ENCODE measurements at places on chromosomes 13 and 19.

DNA sequence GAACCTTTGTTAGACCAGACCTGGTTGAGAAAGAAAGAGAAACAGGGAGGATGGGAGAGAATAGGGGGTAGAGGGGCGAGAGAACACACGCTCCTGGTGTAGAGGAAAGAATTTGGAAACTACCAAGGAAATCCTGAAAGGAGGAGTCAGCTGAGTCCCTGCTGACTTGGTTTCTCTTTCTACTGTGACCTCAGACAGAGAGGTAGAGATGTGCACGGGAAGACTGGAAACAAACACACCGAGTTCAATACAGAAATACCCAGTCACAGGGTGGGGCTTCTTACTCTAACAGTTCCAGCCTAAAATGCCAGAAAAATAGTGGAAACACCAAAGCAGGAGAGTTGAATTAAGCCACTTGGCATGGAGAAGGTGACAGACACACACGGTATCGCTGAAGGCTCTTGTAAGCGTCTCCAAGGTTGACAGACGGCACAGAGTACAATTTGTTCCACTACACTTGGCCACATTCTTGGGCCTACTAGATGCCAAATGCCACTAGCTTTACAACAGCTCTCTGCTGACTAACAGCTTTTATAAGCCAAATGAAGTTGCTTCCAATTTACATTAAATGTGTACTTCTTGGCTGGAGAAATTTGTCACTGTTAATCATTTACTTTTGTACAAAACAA, 28.1 kb downstream of the LATS2 start:
- no peak for DNase-seq

- no peak for DNase-seq
Measured at GRCh38 chr13:25699056-25699455, 327.3 kb downstream of the ATP8A2 start.

- DNase-seq = peak; percentile 89
Measured at GRCh38 chr19:55598719-55599467, 424 bp downstream of the FIZ1 start.

- no peak for DNase-seq
Measured at GRCh38 chr19:11020423-11020822, 59.6 kb downstream of the SMARCA4 start.

- DNase-seq = no peak
Measured at GRCh38 chr13:70502944-70503343, 394.7 kb upstream of the KLHL1 start.

GRCh38 chr13:83377491-83377890, 504.8 kb downstream of the SLITRK1 start:
- DNase-seq = no peak

- DNase-seq = no peak
Measured at GRCh38 chr13:38538422-38538821, 148.5 kb upstream of the FREM2 start.

DNA sequence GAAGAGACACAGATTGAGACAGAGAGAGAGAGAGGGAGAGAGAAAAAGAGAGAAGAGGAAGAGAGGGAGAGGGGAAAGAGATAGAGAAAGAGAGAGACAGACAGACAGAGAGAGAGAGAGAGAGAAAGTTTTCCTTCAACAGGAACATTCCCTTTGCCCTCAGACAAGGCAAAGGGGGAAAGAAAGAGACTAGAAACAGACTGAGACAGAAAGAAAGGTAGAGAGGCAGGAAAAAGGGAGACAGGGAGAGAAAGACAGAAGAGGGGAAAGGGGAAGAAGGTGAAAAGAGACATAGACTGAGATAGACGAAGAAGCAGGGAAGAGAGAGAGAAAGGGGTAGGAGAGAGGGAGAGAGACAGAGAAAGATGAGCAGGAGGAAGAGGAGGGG, 18.5 kb upstream of the ZNF175 start:
- no peak for DNase-seq

DNA sequence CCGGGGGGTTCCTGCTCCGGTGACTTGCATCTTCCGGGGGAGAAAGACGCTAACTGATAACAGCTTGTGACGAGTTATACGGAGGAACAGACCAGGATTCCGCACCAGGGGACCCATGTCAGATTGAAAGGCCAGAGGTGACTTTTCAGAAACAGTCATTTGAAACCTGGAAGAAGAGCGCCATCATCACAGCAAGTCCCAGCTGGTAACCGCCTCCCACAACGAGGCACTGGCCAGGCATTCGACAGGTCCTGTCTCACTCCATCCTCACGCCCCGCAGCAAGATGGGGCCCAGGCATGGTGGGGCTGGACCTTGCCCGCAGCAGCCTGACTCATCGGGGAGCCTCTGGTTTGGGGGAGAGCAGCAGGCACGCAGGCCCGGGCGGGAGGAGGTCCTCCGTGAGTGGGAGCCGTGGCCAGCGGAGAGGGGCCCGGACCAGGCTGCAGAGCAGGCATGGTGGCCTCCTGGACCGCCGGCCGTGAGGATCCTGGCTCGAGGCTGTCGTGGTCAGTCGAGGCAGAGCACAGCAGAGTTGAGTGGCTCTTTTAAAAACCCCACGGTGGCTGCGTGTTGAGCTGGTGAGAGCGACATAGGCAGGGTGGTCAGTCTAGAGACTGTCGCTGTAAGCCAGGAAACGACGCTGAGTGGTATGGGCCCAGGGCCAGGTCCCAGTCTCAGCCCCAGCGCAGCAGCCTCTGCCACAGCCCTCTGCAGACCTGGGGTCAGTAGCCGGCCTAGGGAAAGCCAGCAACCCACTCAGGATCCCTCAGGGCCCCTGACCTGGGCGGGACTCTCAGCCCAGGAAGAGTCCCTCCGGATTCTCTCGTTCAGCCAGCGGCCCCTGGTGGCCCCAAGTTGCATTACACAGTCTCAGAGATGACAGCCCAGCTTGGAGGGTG, 94.9 kb upstream of the MCF2L start:
- DNase-seq = peak; percentile 78

DNA sequence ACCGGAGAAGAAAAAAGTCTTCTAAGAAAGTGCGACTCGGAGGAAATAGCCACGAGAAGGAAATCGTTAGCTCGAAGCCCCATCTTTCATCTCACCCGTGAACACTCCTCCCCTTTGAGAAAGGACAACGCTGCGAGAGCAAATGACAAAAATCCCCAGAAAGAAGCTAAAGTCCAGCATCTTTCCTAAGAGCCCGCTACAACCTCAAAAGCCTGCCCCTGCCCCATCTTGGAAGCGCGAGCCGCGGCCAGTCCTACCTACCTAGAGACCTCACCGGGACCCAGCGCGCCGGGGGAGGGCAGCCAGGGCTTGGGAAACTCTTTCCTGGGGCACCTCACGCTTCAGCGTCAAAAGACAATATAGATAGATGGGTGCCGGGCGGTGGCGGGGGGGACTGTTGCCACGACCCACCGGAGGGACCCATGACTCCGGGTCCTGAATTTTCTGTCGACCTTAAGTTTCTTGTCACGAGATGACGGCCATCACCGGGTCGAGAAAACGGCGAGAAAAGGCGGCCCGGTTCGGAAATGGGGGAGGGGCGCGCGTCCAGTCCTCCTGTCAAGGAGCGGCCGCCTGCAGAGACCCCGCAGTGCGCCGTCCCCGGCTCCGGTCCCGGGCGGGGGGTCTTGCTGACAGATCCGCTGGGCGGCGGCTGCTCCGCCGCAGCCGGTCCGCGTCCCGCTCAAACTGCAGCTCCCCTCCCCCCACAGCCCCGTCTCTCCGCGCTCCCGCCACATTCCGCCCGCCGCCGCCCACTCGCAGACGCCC, 65.9 kb downstream of the KCNRG start:
- DNase-seq = peak; percentile 17

GRCh38 chr19:15838351-15838750, 22.9 kb upstream of the OR10H1 start:
- DNase-seq = no peak

- DNase-seq = no peak
Measured at GRCh38 chr13:79404361-79404760, 1.7 kb downstream of the RBM26 start.

- DNase-seq = no peak
Measured at GRCh38 chr13:33644581-33645543, 173.1 kb upstream of the RFC3 start.

GRCh38 chr19:33703821-33704220, 82.1 kb downstream of the CHST8 start:
- DNase-seq = no peak

DNA sequence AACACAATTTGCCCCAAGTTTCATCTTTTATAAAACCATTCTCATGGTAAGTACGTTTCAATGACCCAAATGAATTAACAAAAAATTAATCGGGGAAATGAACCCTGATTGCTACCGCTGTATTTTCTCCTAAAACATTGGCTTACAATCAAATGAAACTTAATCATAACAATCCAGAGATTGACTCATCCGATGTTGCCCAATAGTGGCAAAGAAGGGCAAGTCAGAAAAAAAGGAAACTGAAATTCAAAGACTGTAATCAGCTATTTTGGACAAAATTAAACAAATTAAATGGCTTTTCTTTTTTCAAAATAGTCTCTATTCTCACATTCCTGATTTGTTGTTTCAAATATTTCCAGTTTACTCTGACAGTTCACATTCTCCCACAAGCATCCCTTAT, 3.9 kb upstream of the ACOD1 start:
- no peak for DNase-seq

- no peak for DNase-seq
Measured at GRCh38 chr13:28609926-28610325, 49.0 kb upstream of the POMP start.

- no peak for DNase-seq
Measured at GRCh38 chr19:19588546-19588945, 29.9 kb downstream of the PBX4 start.

DNA sequence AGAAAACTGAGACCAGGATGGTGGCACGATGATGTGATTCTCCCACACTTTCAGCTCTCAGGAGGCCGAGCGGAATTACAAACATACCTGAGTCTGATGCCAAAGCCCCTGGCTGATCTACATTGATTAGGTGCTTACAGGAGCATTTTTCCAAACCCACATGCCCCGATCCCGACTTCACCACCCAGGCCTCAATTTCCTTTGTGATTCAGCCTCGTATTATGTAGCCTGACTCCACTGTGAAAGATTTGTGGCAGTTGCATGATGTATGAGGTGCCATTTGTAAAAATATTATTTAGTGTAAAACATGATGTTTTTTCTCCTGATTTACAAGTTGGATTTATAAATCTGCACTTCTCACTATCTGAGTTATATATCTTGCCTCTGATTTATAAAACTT, 118.0 kb downstream of the TSHZ3 start:
- DNase-seq = no peak

DNA sequence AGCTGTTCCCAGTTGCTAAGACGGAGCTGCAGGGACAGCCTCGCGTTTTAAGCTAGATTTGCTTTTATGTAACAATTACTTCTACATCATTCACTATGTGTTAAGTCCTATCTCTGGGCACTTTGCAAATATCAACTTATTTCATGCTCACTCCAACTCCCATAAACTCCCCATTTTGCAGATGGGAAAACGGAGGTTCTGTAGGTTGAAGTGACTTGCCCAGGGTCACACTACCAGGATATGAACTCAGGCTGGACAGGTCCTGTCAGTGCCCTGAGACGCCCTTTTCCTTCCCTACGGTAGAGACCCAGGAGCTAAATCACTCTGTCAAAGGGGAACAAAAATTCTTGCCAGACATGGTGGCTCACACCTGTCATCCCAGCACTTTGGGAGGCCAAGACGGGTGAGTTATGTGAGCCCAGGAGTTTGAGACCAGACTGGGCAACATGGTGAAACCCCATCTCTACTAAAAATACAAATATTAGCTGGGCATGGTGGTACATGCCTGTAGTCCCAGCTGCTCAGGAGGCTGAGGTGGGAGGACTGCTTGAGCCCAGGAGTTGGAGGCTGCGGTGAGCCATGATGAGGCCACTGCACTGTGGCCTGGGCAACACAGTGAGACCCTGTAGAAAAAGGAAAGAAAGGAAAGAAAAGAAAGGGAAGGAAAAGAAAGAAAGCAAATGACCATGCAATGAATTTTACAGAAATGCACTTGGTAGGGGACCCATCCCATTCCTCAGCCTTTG, 14.5 kb upstream of the NFIC start:
- no peak for DNase-seq

GRCh38 chr13:108948251-108948671, 318.9 kb downstream of the MYO16 start:
- DNase-seq = no peak

DNA sequence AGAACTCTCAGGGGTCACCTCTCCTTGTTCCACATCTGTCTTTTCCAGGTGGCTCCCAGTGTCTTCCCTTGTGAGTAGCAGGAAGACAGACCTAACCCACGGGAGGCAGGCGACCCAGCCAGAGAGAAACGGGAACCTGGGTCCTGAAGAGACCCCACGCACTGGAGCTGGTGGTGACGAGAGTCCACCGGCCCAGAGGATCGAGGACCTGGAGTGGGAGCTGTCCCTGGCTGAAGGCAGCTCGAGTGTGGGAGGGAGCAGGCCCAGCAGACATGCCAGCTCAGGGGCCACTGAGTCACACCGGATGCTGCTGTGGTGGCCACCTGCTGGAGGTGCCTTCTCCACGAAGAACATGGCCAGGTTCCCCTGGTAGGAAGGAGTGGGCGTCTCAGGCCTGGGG, 66.5 kb upstream of the ATP12A start:
- DNase-seq = no peak

- DNase-seq = no peak
Measured at GRCh38 chr13:50006426-50007135, 8.7 kb upstream of the KCNRG start.

GRCh38 chr19:50743537-50743936, 20.4 kb downstream of the CLEC11A start:
- no peak for DNase-seq

GRCh38 chr13:25429466-25429865, 57.7 kb downstream of the ATP8A2 start:
- no peak for DNase-seq

GRCh38 chr19:38737921-38738737, 6.1 kb downstream of the CAPN12 start:
- DNase-seq = no peak

- no peak for DNase-seq
Measured at GRCh38 chr13:40432018-40432978, 234.1 kb downstream of the FOXO1 start.

DNA sequence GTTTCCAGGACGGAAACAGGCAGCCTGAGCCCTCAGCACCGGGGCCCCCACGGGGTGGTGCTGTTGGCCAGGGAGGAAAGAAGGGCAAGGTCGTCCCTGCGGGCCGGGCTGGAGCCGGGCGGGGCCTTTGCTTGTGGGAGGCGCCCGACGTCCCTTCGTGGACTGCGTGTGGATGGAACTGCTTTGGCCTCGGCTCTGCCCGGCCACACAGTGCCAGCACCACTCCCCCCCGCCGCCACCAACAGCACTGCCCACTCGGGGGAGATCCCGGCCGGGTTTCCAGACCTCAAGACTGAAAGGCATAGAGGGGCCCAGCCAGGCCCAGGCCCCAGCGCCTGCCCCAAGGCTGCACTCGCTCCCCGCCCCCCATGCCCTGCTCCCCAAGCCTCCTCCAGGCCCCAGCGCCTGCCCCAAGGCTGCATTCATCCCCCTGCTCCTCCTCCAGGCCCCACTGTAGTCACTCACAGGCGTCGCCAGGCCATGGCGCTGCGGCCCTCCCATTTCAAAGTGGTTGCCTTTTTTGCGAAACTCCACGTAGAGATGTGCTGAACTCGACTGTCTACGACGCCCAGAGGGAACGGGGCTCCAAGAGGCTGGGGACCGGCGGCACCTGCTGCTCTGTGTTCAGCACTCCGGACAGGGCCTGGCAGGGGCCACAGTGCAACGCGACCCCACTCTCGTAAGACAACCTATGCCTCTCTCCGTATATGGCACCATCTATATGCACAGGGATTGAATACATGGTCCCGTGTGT, 22.5 kb downstream of the C13orf46 start:
- DNase-seq = peak; percentile 30

- peak; percentile 62 for DNase-seq
Measured at GRCh38 chr19:13155472-13156359, 5.5 kb downstream of the IER2 start.
